ENCODE measurements at places on chromosomes 12 and 14.

GRCh38 chr12:66823857-66824570, 145.1 kb upstream of the GRIP1 start:
- no peak for DNase-seq

DNA sequence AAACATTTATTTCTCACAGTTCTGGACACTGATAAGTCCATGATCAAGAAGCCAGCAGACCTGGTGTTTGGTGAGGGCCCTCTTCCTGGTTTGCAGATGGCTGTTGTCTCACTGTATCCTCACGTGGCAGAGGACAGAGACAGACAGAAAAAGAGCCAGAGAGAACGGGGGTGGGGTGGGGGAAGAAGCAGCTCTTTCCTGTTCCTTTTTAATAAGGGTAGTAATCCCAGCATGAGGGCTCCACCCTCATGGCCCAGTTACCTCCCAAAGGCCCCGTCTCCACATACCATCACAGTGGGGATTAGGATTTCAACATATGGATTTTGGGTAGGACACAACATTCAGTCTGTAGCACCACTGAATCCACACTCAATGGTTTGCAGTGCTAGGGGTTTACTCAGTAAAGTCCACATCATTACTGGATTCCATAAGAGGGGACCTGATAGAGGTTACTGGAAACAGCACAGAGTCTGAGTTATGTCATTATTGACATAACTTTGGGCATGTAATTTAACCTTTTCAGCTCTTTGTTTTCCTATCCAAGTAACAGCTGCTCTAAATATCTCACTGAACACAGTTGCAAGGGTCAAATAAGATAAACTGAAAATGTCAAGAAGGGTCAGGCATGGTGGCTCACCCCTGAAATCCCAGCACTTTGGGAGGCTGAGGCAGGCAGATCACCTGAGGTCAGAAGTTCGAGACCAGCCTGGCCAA, 53.2 kb downstream of the RPAP3 start:
- no peak for DNase-seq

DNA sequence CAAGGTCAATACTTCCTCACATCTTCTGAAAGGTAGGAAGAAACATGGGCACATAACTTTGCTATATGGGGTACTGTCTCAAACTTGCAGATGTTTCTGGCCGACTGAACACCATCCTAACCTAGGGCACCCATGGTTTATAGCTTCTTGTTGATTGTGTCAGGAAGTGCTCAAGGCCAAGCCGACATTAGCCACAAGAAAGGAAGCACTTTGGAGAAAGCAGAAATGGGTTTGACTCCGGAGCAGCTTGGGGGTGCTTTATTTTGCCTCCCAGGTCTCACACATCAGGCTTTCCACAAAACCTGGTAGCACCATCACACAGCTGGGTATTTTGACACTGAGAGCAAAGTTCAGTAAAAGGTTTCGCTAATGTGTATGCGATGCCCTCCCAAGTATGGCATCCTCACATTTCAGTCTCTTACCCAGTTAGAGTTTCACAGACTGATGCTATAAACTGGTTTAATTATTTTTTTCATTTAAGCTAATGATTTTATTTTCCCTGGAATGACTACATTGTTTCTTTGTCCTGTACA, 25.2 kb upstream of the BHLHE41 start:
- no peak for DNase-seq

DNA sequence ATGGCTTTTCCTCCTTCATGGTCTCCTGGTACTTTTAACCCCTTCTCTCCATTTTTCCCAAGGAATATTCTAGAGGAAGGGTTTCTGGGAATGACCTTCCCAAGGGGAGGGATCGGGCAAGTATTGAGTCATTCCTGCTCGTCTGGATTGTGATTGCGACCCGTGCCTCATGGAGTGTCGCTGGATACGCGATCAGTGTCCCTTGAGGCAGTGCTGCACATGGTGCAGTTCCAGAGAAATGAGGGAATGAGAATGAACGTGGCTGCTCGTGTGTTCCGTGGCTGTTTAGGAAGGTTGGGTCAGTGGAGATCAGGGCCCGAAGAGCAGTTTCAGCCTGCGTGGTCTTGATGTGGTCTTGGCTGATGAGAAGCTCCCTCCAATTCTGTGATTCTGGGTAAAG, 234.4 kb downstream of the CACNA1C start:
- DNase-seq: no peak

DNA sequence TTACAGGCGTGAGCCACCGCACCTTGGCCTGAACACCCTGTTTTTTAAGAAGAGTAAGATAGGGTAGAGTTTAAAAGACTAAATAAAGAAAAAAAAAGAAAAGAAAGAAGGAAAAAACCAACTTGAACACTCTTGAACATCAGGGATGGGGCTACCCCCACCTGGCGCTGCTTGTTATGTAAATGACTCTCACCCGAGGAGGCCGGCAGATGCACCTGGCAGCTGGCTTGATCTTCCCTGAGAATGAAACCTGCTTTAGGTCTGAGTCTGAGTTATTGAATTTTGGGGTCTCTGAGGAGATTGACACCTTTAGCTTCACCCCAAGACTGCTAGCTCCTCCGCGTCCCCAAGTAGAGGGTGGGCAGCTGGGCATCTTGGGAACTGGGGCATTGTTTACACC, 15.5 kb upstream of the MEG3 start:
- DNase-seq: no peak

DNA sequence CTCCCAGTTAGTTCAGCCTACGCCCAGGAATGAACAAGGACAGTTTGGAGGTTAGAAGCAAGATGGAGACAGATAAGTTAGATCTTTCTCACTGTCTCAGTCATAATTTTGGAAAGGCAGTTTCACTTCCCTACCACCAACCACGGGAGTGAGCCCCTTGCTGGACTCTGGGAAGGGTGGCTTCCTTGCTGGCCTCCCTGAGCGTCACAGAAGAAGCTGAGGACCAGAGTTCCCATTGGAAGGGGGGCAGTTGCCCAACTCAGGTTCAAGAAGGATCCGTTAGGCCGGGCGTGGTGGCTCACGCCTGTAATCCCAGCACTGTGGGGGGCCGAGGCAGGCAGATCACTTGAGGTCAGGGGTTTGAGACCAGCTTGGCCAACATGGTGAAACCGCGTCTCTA, 106.2 kb upstream of the MAX start:
- no peak for DNase-seq

DNA sequence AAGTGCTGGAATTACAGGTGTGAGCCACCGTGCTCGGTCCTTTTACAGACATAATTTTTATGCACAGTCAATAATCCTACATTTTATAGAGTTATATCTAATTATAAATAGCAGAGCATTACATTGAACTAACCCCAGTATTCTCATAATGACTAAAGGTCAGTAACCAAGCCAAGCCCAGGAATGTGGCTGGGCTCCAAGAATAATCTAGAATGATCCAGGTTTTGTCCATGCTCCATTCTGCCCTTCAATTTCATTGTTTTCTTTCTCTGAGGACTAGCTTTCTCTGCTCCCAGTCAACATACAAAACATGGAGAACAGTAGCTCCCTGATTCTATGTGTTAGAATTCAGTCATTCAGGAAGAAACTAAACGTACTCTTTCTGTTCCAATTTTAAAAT, 92.1 kb upstream of the KRR1 start:
- DNase-seq: no peak

- no peak for DNase-seq
Measured at GRCh38 chr14:76881348-76881747, 55.1 kb downstream of the LRRC74A start.

DNA sequence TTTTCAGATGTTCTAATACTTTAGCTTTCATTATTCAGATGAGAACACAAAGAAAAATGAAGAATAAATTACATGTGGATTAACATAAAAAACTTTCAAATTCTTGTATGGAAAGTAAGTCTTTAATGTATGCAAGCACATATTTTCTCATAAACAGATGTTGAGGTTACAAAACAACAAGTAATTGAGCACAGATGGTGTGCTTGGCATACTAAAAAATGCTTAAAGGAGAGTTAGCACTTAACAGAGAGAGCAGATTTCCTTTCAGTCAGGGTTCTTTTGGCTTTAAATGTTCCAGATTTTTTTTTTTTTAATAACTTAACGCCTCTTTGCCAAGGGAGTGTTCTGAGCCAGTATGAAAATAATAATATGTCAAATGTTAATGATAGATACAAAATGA, 96.0 kb downstream of the RASSF9 start:
- DNase-seq: no peak

DNA sequence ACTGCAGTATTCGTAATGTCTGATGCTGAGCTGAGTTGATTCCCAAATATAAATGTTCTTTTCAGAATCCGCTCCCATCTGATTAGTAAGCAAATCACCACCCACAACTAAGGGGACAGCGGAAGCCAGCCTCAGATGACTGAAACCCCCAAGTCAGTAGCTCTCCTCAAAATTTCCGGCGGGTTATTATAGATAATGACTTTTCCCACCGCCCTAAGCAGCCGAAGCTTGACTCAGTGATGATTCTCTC, 469 bp upstream of the LRFN5 start:
- DNase-seq: no peak

GRCh38 chr12:26077915-26078702, 46.7 kb downstream of the BHLHE41 start:
- DNase-seq: no peak

GRCh38 chr12:51813931-51814310, 34.6 kb downstream of the FIGNL2 start:
- no peak for DNase-seq

GRCh38 chr14:31564194-31564593, 3.0 kb downstream of the NUBPL start:
- DNase-seq: no peak

GRCh38 chr12:88062474-88062873, 33.3 kb upstream of the C12orf50 start:
- no peak for DNase-seq

DNA sequence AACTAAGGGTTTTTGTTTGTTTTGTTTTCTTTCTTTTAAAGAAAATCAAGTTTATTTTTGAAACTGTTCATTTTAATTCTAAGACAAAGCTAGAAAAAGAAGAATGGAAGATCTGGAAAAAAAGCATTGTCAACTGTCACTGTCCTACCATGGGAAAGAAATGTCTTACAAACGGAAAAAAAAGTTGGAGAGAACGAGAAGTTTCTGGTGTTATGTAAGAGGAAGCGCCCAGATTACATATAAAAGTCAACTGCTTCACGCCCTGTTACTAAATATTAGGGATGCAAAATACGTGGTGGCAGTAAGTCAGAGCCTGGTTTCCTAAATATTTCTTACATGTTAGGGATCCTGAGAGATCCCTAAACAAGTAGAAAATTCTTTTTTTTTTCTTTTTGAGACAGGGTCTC, 14.3 kb upstream of the FBXL14 start:
- DNase-seq: no peak

GRCh38 chr14:22526744-22527143, 62.3 kb downstream of the DAD1 start:
- DNase-seq: no peak

DNA sequence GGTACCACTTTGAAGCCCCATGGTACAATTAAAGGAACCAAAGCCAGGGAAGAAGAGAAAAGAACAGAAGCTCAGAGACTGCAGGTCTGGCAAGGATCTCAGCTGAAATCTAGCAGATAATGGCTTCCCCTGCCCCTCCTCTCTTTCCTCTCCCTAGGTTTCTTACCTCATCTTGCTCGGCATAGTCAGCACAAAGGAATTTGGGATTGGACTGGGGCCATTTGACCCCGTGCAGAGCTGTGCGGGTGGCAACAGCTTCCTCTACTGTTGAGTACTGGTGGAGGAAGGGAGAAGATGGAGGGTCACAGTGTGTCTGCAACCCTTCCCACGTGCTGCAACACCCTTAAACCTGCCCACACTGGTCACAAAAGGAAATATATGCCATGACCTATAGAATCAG, 4.7 kb upstream of the CDH24 start:
- no peak for DNase-seq

DNA sequence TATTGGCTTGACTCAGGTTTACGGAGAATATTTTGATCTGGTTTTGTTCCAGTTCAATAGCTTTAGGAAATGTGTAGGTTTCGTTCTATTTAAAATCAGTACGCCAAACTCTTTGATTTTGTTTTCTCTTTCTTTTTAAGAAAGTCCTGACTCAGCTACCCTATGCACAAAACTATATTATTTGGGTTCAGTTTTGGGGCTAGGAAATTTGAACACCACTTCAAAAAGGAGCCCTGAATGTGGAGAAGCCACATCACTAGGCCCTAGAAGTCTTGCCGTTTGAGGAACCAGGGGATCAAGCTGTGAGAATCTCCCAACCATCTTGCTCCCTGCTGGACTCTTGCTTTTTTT, 168.2 kb upstream of the BCL2L14 start:
- DNase-seq: no peak

DNA sequence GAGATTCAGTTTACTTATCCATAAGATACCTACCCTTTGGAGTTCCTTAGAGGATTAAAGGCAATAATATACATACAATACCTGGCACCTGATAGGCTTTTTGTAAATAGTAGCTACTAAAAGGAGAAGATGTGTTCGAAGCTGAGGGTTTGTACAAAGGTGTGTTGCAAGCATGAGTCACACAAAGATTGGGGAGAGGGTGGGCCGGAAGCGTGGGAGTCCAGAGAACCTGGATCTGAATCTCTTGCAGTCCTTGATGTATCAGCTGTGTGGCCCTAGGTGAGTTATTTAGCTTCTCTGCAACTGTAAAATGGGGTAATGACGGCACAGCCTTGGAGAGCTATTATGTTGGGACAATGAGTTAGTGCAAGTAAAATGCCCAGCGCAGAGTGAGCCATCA, 61.6 kb upstream of the PSMC1 start:
- no peak for DNase-seq

GRCh38 chr12:76871742-76872141, 7.1 kb downstream of the CSRP2 start:
- DNase-seq: no peak

GRCh38 chr14:23009483-23009938, 432 bp downstream of the C14orf93 start:
- DNase-seq: no peak

GRCh38 chr12:53103860-53104305, 597 bp downstream of the SOAT2 start:
- no peak for DNase-seq

DNA sequence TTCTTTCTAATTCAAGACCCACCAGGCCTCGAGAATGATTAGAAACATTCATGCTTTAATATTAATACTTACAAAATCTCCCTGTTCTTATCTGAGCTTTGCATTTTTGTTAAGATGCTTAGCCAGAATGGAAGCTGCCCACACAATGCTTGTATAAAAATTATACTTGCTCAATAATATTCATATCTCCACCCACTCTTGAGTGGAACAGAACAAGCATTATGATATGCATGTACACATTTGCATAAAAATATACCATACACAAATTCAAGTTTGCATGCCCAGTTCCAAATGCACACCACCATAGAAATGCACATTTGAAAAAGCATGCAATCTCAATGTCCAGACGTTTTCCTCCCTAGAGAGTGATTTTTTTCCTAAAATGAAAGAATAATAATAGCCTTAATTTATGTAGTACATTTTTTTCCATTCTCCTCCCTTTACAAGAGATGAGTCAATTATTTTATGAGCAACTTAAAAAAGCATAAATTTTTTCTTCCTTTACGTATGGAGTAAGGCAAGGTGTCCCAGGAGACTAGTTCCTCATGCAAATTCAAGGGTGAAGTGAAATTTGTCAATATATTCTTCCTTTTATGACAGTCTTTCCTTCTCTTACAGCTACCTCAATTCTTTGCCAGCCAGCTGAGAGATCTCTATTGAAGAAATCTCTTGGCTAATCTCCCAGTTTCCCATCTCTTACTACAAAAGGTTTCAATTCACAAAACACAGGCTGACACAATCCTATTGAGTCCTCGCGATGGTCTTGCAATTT, 313.1 kb upstream of the GARIN6 start:
- DNase-seq: no peak
